ENCODE measurements at places on chromosomes 3 and 15.

DNA sequence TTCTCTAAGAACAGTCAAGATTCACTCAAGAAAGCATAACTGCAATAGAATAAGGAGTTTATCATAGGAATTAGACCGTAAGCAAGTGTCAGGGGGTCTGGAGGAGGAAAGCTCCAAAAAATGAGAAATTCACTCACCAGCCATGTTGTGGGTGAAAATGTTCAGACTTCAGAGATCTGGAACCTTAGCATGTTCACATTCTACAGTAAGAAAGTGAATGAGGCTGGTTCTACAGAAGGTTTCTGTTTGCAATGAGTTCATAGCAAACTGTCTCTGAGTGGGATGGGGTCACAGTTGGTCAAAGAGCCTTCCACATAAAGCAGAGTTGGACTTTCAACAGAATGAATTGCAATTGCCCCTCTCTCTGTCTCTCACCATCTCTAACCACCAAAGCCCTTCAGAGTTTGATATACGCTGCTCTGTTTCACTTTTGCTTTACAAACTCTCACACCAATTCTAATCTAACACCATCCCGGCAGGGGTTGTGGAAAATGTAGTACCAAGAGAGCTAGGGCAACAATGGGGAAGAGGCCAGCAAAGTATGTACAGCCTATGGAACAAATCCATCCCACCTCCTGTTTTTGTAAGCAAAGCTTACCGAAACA is 581.8 kb upstream of the UBE2E2 start:
- DNase-seq: no peak

- DNase-seq: no peak
These were observed 49.5 kb downstream of the NUP210 start for GRCh38 chr3:13370609-13371008.

DNA sequence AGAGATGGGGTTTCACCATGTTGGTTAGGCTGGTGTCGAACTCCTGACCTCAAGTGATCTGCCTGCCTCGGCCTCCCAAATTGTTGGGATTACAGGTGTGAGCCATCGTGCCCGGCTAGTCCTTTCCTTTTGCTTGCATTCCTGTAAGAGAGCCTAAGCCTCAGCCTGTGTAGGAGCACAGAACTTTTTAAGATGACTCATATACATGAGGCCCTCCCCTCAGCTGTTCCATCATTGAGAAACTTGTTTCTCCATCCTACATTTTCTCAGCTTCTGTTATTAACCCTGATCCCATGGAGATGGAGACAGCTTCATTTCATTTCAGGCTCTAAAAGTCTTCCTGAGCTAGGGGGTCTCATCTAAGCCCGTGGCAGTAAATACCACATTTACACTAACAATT is 123.3 kb downstream of the PLOD2 start:
- DNase-seq: no peak

- DNase-seq: no peak
These were observed 3.8 kb downstream of the IVD start for GRCh38 chr15:40409366-40409765.

GRCh38 chr3:97952872-97953271 is 19.4 kb downstream of the RIOX2 start:
- DNase-seq: no peak

DNA sequence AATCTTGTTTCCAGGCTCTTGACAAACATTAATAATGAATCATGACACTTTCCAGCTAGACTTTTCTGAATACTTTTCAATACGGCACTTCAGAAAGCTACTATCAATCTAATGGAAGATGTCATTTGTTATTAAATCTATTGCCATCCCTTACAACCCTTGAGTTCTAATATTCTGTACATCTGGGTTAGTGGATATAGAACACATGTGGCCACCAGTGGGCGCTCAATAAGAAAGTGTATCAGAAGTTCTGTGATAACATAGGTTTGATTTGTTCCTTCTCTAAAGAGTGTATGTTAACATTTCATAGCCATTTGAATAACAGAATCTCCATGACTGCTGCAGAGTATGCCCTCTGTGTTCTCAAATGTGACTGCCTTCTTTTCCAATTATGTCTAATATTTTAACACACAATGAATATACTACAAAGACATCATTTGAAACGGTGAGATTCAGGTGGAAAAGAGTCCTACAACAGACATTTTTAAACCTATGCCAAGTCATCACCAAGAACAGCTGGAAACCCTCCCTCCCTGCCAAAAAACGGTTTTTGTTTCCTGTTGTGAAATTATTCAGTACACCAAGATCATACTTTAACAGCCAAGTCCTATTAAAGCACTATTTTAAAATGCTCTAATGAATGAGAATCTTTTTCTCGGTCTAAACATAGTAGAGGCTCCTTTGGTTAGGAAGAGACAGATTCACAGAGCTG is 22.2 kb downstream of the ALDH1A2 start:
- no peak for DNase-seq

DNA sequence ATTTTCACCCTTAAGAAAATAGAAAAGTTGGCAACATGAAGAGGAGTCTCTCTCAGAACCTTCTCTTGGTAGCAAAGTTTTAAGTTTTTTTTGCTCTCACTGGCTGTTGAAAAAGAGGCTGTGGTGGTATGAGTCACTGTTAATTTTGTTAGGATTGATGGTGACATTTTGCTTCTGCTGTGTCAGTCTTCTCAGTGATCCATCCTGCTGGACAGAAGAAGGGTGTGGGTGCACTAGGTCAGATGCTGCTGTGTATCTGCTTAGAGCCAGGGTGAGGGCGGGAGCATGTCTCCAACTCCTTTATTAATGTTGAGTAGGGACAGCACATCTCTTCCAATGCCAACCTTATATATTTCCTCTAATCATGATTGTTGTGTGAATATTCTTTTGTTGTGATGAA is 369.5 kb downstream of the FEZF2 start:
- DNase-seq: no peak

Measured in mucosa of descending colon (tissue), 3 donors.